Smooth muscle cell of the brain vasculature (primary cell): ENCODE measurements at places on chromosomes 16 and 17.

DNA sequence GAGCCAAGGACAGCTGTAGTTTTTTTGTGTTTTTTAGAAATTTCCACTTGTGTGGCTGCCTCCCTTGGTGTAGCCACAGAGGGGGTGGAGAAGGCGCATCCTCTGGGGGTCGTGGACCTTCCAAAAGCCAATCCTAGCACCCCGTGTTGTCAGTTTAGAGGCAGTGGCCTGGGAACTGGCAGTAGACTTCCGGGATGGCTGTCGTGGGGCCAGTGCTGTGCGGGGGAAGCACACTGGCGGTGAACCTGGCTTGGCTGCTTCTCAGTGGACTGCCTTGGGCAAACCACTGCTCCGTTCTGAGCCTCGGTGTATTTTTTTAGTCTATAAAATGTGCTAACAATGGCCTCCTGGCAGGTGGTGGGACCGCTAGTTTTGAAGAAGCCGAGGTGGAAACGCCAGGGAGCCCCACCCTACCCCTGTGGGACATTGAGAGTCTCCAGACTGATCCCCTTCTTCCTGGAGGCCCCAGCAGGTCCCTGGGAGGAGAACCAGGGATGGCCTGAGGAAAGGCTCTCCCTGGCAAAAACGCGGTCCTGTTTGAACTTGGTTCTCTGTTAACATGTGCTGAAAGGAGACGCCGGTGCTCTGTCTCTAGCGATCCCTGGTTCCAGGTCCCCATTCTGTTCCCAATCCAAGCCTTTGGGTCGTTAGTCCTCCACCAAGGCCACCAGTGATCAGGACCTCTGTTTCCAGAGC lies 125.7 kb downstream of the CMIP start:
- no peak for DNase-seq

DNA sequence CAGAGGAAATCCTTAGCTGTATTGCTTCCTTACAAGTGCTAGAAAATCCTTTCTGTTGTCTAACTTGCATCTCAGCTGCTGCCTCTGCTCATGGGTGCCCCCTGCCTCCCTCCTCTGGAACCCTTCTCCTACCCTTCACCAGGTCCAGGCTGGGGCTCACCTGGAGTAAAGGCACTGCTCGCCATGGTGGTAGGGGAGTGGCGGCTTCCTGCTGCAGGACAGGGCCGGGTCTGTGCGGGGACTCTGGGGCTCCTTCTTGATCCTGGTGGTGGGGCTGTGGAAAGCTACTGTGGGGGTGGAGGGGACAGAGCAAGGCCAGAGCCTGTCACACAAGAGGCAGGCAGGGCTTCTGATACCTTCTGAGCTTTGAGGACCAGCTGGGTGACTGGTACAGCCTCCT lies 12.4 kb downstream of the ETV4 start:
- no peak for DNase-seq

- DNase-seq = no peak
Measured at GRCh38 chr17:45335721-45336120, 18.9 kb upstream of the MAP3K14 start.

- peak; percentile 74 for DNase-seq
Measured at GRCh38 chr17:13594762-13595598, 6.7 kb downstream of the HS3ST3A1 start.

GRCh38 chr17:76421044-76421407 lies 31.9 kb downstream of the UBE2O start:
- no peak for DNase-seq

- no peak for DNase-seq
Measured at GRCh38 chr17:79698146-79698846, 32.4 kb upstream of the ENPP7 start.

- DNase-seq = no peak
Measured at GRCh38 chr16:4510747-4511426, 27.7 kb downstream of the CDIP1 start.
